ENCODE measurements at places on chromosomes 5 and 9. TPM values are rescaled to one million over a fixed set of nuclear protein-coding genes. Genes with fewer than 3 reads are reported as not detected.

FUBP3 gene
- 29.4 TPM for total RNA-seq

ECPAS gene
- total RNA-seq, result 55.3 TPM

TMEM232 gene
- 0.45 TPM for total RNA-seq

SLC1A1 gene
- 0.45 TPM for total RNA-seq

GRM6 gene
- total RNA-seq, result not detected

PNPLA7 gene
- total RNA-seq, result 0.50 TPM

DOK3 gene
- total RNA-seq, result 0.17 TPM

JAKMIP2 gene
- 14.1 TPM for total RNA-seq

SAXO1 gene
- not detected for total RNA-seq

FAM151B gene
- 3.1 TPM for total RNA-seq

SPINK5 gene
- total RNA-seq, result not detected

MYMK gene
- not detected for total RNA-seq

RARS1 gene
- total RNA-seq, result 143 TPM

ELL2 gene
- 38.5 TPM for total RNA-seq

HAPLN1 gene
- 2.7 TPM for total RNA-seq

CAMK4 gene
- 8.6 TPM for total RNA-seq

SMIM23 gene
- total RNA-seq, result not detected

SLC45A2 gene
- under 0.01 TPM for total RNA-seq

ZBED3 gene
- 1.5 TPM for total RNA-seq

PCDHB6 gene
- total RNA-seq, result not detected

DAB2IP gene
- total RNA-seq, result 10.1 TPM

LCNL1 gene
- under 0.01 TPM for total RNA-seq

CYSTM1 gene
- total RNA-seq, result 12.3 TPM
